Activated CD4-positive, alpha-beta T cell treated with anti-CD3 and anti-CD28 coated beads, Interleukin-2, amount 10 ng/mL, durations not matched to agents 24 days and 14 days (primary cell): ENCODE measurements at places on chromosomes 3 and 15. TPM values are rescaled to one million over a fixed set of nuclear protein-coding genes. Genes with fewer than 3 reads are reported as not detected.

The EIF1B gene
- total RNA-seq: 46.1 and 47.7 TPM in 2 replicates

The HGD gene
- 0.19 and 0.24 TPM in 2 replicates for total RNA-seq

DNA sequence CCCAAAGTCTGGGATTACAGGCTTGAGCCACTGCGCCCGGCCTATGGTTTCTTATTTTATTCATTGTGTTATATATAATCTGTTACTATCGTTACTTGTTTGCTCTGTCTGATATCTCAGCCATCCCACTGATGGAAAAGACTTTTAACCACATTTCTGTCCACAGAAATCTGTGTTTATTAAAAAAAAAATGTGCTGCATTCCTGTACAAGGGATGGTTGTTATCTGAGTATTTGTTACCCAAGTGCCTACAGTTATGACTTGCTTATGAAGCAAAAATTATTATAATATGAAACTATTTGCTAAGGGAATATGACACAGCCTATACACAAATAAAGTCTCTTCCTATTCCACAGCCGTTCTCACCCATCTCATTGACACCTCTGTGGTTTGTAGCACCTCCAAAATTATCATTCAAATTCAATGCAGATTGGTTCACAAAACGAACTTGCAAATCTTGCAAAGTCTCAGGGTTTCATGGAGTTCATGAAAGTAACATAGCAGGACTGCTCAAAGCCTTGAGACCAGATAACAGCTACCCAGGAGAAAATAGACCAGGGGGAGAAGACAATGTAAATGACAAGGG, 47.4 kb upstream of the UBE2E1 start:
- no peaks in the 10 kb centered on the region for H3K36me3 ChIP-seq
- DNase-seq: no peak
- no peak overlapping the region for H3K27ac ChIP-seq
- no peak overlapping the region for H3K4me3 ChIP-seq
- peaks cover 5% of the 10 kb centered on the region for H3K4me1 ChIP-seq

The SLC6A20 gene
- total RNA-seq: not detected in 2 replicates

DNA sequence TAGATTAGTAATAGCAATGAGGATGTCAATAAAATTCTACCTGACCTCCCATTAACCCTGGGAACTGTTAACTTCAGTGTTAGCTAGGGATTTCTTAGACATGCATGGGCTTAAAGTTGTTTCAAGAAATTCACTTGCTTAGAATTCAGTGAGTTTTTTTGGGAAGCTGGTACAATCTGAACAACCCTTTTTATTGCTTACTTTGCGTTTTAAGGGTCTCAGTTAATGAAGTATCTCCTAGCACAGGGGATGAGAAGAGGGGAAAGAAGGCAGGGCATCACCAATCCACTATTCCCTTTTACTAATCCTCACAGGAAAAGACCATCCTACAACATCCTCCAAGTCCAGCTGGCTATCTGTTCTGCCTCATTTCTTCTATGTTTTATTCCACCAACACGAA, 334.9 kb downstream of the MAGI1 start:
- no peaks in the 10 kb centered on the region for H3K27me3 ChIP-seq
- H3K36me3 ChIP-seq: no peaks in the 10 kb centered on the region
- no peak for DNase-seq
- no peaks in the 10 kb centered on the region for H3K4me1 ChIP-seq

GRCh38 chr3:155494332-155494731, 200.8 kb upstream of the STRIT1 start:
- no peak overlapping the region for H3K4me3 ChIP-seq
- no peak overlapping the region for H3K27ac ChIP-seq
- H3K36me3 ChIP-seq: no peaks in the 10 kb centered on the region
- DNase-seq: no peak

DNA sequence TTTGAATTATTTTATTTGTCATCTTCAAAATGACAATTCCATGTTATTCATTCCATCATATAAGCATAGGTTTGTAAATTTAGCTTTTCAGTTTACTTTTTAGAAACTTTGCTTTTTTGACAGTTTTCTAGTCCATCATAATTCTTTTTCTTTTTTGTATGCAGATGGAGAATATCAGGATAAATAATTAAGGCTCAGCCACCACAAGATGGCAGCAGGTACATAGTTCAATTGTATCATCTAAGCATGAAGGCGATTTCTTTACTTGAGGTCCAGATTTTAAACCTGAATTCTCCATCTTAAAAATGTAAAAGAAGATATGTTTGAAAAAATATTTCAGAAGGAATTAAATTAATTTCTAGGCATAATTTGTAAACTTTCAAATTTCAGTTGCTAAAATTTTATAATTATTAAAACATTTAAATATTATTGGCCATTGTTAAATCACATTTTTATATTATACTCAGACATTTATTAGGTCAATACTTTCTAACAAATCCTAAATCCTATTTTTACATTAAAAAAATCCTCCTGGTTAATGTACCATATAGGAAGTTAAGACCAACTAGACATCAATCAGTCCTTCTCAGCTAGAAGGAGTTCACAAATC, 15.1 kb downstream of the PLSCR5 start:
- no peak for DNase-seq
- no peaks in the 10 kb centered on the region for H3K4me1 ChIP-seq
- H3K4me3 ChIP-seq: no peak overlapping the region
- H3K27me3 ChIP-seq: peaks cover 30% of the 10 kb centered on the region
- H3K27ac ChIP-seq: no peak overlapping the region

- no peak for DNase-seq
- no peaks in the 10 kb centered on the region for H3K27me3 ChIP-seq
- peak overlapping the region; percentile 87 for H3K27ac ChIP-seq
- peaks cover 28% of the 10 kb centered on the region for H3K4me1 ChIP-seq
- peak overlapping the region; percentile 84 for H3K4me3 ChIP-seq
These were observed 565 bp downstream of the CIB2 start for GRCh38 chr15:78130466-78131294.

The GOLGA6B gene
- not detected in 2 replicates for total RNA-seq

DNA sequence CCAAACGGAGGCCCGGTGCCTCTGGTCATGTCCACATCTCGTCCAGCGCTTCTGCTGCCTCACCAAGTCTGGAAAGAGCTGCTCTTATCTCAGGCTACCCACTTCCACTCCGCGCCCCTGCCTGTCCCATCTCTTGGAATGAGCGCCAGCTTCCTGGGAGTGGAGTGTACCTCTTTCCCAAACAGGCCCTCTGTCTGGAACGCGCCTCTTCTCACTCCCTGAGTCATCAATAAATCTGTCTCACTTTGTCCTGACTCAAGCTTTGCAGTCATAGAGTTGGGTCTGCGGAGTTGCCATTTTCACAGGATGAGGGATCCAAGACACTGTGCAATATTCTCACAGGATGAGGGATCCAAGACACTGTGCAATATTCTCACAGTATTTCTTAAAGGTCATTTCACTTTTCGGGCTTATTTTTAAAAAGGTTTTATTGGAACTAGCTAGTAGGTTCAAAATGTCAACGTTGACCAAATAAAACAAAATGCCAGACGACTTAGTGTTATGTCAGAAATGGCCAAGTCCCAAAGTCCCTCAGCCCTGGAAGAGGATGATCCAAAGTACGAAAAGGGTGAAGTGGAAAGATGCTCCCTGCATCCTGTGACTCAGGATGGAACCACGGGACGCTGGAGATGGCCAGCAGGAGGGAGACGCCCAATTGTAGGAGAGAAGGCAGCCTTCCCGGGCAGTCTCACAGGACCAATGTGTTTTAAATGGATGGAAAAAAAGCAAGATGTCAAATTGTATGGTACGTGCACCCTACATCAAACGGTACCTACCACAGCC, 81.1 kb downstream of the CHSY1 start:
- no peak for DNase-seq
- H3K36me3 ChIP-seq: peaks cover 43% of the 10 kb centered on the region
- H3K27ac ChIP-seq: peak overlapping the region; percentile 37
- H3K4me1 ChIP-seq: peaks cover 60% of the 10 kb centered on the region
- no peak overlapping the region for H3K4me3 ChIP-seq
- no peaks in the 10 kb centered on the region for H3K27me3 ChIP-seq

- H3K4me3 ChIP-seq: no peak overlapping the region
- no peak overlapping the region for H3K27ac ChIP-seq
- DNase-seq: no peak
- H3K36me3 ChIP-seq: no peaks in the 10 kb centered on the region
- H3K4me1 ChIP-seq: no peaks in the 10 kb centered on the region
These were observed 80.4 kb upstream of the ZBTB20 start for GRCh38 chr3:115227461-115227860.

The VWA5B2 gene
- not detected in 2 replicates for total RNA-seq

The TMA7 gene
- total RNA-seq: 272 and 275 TPM in 2 replicates

The CKMT1B gene
- 0.66 and 0.77 TPM in 2 replicates for total RNA-seq

The MEX3B gene
- total RNA-seq: 1.1 TPM in 2 replicates
